ENCODE measurements at places on chromosomes 7 and 10.

- no peak for DNase-seq
Observed at GRCh38 chr10:102501201-102502028, 1.1 kb downstream of the ACTR1A start.

DNA sequence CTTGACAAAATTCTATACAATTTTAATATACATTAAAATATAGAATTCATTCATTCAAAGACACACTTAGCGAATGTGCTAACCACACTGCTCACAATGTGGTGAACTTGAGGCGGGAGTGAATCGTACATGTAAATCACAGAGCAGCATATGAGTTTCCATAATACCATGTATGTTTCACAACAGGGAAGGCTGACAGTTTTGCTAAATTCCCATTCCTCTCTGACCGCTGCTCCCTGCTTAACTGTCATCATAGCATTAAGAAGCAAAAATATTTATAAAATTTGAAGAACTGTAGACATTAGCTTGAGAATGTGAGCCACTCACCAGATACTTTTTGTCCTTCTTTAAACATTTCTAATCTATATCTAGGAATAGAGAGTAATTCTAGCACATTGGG, 763.3 kb downstream of the MAGI2 start:
- DNase-seq = no peak

DNA sequence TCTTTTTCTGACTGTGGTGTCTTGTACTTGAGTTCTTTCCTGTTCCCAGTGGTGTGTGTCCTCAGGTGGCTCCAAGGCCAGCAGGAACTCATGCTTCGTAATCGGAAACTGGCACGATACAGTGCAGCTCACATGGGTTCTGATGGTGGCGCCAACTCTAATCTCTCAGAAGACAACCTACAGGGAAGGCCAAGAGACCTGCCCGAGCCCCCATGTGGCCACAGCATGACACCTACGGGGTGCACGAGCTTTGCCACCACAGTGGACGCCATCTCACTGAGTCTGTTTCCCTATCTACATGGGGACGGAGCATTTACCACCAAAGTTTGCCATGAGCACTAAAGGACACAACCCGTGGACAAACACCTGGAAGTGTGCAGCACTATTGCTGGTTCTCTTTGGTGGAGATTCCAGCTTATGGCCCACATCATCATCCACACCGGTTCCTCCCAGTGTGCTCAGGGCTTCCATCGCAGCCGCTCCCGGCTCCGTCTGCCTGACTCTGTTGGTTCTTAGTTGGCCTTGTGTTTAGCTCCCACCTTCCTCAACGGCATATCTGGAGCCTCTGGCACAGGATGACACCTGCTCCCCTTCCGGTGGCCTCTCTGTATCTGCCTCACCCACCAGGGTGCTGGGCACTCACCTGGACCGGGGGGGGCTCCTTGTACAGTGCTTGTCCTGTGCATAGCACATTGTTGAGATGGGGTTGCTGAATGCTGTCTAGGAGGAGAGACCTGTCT, 586.6 kb upstream of the MKI67 start:
- no peak for DNase-seq

GRCh38 chr7:150585199-150585598, 18.0 kb downstream of the GIMAP4 start:
- no peak for DNase-seq

- DNase-seq = no peak
Observed at GRCh38 chr10:87626422-87626892, 33.2 kb upstream of the PAPSS2 start.

GRCh38 chr10:10803278-10803677, 214.4 kb upstream of the CELF2 start:
- no peak for DNase-seq

- DNase-seq = no peak
Observed at GRCh38 chr10:89314676-89315075, 12.8 kb downstream of the IFIT2 start.

GRCh38 chr10:99522470-99523250, 10.1 kb upstream of the NKX2-3 start:
- DNase-seq = no peak

DNA sequence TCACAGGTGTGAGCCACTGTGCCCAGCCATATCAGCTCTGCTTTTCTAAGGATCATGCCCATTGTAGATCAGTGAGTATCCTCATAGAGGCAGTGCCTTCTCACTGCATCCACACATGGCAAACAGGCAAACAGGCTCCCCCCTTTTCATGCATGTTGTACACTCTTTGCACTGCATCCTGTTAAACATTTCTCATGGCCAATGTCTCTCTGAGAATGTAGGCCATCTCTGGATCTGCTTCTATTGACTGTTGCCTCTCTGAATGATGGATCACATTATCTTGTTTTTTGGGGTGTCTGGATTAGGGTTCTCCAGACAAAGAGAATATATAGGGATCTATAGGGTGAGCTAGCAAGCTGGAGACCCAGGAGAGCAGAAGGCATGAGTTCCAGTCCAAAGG, 13.1 kb upstream of the PPIA start:
- no peak for DNase-seq

DNA sequence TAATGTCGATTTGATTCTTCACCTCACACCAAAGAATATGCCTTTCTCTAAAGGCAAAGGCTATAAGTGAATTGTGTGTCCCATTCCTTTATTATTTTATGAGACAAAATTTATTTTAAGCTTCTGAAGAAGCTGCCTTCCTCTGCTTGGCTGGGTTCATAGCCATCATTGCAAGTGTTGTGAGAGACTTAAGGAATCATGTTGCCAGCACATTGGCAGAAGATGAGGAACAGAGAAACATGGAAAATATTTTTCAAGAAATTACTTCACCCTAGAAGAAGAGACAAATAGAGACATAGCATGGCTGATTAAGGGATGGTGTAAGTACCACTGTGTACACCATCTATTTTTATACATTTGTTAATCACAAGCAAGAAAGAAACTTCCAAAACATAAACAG, 230.1 kb upstream of the SEMA3E start:
- no peak for DNase-seq

DNA sequence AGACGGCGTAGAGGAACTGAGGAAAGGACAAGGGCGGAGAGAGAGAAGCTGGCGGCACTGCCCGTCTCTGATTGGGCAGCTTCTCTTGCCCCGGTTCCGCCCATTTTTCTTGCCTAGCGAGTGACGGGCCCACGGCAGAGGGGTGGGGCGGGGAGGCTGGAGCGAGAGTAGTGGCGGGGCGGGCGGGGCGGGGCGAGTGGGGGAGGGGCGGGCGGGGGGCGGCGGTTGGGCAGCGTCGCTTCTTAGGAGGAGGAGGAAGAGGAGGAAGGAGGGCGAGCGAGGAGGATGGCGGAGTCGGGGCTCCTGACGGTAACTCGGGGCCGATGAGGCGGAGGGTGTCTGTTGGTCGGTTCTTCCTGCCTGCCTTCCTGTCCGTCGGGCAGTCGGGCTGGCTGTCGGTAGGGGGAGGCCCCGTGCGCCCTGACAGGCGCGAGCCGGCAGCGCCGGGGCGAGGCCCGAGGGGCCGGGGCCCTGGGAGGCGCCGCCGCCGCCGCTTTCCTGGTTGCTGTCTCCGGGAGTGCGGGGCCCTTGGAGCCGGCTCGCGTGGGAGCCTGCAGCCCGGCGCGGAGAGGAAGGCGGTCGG, at the start of gene SHOC2:
SHOC2 (plus strand) TSS at position 256 of the 583 bp plus-strand sequence. CDS start 44,755 bp downstream, outside the sequence.
- DNase-seq = no peak

DNA sequence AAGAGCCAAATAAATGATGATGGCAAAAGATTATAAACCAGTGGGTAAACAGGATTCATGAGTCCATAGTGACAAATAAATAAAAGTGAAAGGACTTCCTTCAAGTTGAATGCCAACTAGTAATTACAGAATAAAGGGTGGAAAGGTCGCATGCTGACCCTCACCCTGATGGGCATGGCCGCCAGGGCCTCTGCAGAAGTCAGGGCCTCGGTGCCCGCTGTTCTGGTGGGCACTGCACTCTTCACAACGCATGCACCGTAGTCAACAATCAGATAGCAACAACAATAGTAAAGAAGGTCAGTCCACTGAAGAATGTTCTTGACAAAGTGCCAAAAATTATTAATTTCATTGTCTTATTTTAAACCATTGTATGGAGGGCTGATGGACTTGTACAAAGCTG, 123.2 kb upstream of the LANCL2 start:
- DNase-seq = no peak

GRCh38 chr10:122243550-122243949, 27.5 kb upstream of the BTBD16 start:
- no peak for DNase-seq

- no peak for DNase-seq
Observed at GRCh38 chr7:96033009-96033598, 260.8 kb downstream of the DYNC1I1 start.

- DNase-seq = no peak
Observed at GRCh38 chr7:91295576-91295975, 31.3 kb downstream of the FZD1 start.

GRCh38 chr7:150973571-150974451, 4.3 kb downstream of the KCNH2 start:
- DNase-seq = no peak

- no peak for DNase-seq
Observed at GRCh38 chr7:1889556-1890181, 219.6 kb downstream of the ELFN1 start.

- DNase-seq = no peak
Observed at GRCh38 chr7:151648429-151648828, 128.7 kb upstream of the RHEB start.

DNA sequence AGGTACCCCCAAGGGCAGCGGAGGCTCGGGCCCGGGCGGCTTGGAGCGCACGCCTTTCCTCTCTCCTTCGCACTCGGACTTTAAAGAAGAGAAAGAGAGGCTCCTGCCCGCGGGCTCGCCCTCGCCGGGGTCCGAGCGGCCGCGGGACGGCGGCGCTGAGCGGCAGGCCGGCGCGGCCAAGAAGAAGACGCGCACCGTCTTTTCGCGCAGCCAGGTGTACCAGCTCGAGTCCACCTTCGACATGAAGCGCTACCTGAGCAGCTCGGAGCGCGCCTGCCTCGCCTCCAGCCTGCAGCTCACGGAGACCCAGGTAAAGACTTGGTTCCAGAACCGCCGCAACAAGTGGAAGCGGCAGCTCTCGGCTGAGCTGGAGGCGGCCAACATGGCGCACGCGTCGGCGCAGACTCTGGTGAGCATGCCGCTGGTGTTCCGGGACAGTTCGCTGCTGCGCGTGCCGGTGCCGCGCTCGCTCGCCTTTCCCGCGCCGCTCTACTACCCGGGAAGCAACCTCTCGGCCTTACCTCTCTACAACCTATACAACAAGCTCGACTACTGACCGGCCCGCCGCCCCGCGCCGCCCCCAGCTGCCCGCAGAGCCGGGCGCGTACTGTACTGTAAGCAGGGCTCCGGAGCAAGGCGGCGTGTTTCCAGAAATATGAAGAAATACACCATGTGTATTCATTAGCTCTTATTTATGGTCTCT, 1.8 kb downstream of the HMX2 start:
- no peak for DNase-seq

DNA sequence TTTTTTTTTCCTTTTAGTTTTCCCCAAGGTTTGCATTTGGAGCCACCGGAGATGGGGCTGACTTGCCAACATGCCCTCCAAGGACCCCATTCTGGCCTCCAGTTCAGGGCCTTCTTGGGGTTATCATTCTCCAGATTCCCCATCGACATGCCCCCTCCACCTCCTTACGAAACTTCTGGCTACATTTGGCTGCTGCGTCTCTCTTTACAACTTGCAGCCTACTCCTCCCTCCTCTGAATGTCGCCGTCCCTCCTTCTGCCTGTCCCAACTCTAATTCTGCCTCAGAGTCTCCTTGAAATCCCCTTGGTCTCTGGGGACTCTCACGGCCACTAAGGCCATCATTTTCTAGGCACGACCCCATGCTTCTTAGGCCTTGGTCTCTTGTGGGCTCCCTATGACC, 72.2 kb upstream of the PODXL start:
- no peak for DNase-seq

DNA sequence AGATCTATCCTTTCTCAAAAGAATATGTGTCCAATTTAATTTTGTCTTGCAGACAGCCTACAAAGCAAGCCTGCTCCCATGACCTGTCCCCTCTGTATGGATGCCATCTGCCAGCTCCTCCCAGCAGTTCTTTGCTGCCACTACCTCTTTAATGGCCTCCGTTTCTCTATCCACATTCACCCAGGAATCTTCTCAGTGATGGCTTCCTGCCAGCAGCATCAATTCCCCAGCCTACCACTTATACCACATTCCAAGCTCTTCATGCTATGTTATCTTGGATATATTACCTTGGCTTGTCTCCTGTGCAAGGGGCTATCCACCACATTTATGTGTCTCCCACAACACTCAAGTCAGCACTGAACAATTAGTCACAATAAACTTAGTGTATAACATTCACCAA, 133.2 kb downstream of the VPS50 start:
- DNase-seq = no peak

DNA sequence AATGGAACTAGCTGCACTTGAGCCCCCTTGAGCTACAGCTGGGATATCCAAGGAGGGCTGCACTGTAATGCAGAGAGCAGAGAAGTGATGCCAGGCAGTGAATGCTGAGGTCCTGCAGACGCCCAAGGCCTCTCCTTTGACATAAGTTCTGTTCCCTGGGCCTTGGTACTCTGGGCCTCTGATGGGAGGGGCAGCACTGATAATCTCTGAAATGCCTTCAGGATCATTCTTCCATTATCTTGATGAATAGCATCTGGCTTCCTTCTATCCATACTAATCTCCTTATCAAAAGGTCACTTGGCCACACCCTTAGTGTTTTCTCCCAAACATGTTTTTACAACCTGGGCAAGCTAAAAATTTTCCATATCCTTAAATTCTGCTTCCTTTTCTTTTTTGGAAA, 6.9 kb downstream of the GRB10 start:
- no peak for DNase-seq

DNA sequence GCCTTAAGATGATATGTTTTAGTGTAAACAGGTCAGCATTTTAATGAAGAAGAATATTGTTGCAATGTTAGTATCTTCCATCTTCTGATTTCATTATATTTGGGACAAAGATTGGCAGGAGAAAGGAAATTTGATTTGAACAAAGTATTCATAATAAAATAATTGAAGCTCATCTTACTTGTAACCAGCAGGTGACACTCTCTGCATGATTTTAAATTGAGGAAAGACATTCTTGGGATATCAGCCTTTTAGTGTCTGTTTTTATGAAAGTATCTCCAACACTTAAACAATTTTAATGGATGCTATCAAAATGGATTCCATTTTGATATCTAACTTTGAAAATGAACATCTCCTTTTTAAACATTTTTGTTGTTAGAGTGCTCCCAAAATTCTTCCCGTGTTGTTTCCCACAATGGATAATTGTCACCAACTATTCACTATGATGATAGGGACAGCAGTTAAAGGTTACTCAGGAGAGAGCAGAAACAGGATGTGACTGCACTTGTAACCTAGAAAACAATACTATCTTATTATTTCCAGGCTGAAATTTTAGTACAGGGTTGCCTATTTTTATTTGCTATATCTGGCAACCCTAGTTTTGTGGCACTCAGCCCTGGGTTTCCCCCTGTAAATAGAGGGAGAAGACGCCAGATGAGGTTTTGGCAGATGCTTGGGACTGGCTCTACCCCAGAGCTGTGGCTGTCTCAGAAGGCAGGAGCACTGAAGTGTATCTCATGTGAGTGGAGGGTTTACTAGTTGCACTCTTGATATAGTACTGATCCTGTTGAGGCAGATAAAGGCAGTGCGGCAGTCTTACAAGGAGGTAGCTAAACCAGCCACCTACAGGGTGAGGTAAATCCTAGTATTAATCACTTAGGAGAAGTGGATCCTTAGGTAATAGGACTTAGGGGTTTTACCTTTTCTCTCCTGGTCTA, 31.0 kb upstream of the ABCB4 start:
- no peak for DNase-seq

- no peak for DNase-seq
Observed at GRCh38 chr7:64854969-64855368, 48.1 kb upstream of the ZNF273 start.
